ENCODE measurements at places on chromosomes 3 and 15.

GRCh38 chr3:143389388-143389787 lies 269.8 kb downstream of the CHST2 start:
- DNase-seq, result no peak

- DNase-seq, result no peak
Observed at GRCh38 chr3:190892395-190892902, 30.0 kb upstream of the GMNC start.

- no peak for DNase-seq
Observed at GRCh38 chr3:149752788-149753136, 473 bp upstream of the COMMD2 start.

DNA sequence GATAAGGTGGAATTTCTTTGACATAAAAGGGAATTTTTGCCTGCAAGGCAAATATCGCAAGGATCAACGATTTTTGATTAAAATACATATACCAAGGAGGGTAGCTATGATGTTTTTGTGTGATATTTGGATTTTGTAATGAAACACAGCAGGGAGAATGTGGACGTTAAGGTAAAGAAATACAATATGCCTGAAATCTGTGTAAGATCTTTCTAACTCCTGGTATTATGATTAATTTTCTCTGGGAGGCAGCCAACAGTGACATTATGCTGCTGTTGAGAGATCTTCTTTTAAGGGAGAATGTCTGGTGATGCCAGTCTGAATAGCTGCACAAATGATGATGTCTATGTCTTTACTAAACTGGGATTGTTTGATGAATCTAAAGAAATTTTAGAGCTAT lies 972.2 kb downstream of the SQOR start:
- no peak for DNase-seq

GRCh38 chr3:148816981-148817525 lies 10.6 kb upstream of the CPB1 start:
- no peak for DNase-seq

GRCh38 chr15:77656294-77656693 lies 23.6 kb upstream of the LINGO1 start:
- DNase-seq, result no peak

GRCh38 chr15:65695081-65695480 lies 73.3 kb downstream of the SLC24A1 start:
- no peak for DNase-seq

GRCh38 chr15:39552556-39552955 lies 28.3 kb upstream of the THBS1 start:
- no peak for DNase-seq

GRCh38 chr3:47017504-47018268 lies 38.2 kb downstream of the NBEAL2 start:
- no peak for DNase-seq

GRCh38 chr15:33730815-33731214 lies 237.5 kb upstream of the CHRM5 start:
- DNase-seq, result no peak

- DNase-seq, result no peak
Observed at GRCh38 chr15:79004336-79004735, 59.5 kb upstream of the CTSH start.

GRCh38 chr3:29283231-29284119 lies 2.6 kb downstream of the RBMS3 start:
- DNase-seq, result no peak

DNA sequence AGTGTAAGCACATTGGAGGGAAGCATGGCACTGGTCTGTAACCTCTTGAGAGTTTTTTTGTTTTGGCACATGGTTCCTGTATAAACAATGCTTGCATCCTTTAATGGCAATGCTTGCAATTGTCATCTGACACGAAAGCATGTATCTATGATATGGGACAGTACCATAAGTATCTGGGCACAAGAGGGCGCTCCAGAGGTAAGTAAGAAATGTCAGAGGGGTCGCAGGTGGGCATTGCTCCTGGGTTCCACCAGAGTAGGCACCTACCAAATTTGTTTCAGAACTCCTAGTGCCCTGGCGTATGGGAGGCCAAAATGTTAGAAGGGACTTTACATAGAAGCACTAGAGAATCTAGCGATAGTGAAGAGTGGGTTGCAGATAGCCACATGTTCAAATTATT lies 58.7 kb upstream of the BCHE start:
- DNase-seq, result peak; percentile 73

DNA sequence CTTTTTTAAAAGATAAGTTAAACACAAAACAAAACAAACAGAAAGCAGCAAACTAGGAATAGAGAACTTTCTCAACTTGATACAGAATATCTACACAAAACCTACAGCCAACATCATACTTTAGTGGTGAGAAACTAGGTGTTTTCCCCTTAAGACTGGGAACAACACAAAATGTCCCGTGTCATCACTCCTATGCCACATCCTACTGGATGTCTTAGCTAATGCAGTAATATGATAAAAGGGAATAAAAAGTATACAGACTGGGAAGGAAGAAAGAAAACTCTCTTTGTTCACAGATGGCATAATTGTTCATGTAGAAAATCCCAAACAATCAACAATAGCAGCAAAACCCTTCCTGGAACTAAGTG lies 45.9 kb downstream of the TMEM45A start:
- DNase-seq, result no peak

- DNase-seq, result peak; percentile 88
Observed at GRCh38 chr15:75204340-75205063, 2.8 kb downstream of the C15orf39 start.

- no peak for DNase-seq
Observed at GRCh38 chr3:49794431-49794830, 5.2 kb downstream of the CDHR4 start.

DNA sequence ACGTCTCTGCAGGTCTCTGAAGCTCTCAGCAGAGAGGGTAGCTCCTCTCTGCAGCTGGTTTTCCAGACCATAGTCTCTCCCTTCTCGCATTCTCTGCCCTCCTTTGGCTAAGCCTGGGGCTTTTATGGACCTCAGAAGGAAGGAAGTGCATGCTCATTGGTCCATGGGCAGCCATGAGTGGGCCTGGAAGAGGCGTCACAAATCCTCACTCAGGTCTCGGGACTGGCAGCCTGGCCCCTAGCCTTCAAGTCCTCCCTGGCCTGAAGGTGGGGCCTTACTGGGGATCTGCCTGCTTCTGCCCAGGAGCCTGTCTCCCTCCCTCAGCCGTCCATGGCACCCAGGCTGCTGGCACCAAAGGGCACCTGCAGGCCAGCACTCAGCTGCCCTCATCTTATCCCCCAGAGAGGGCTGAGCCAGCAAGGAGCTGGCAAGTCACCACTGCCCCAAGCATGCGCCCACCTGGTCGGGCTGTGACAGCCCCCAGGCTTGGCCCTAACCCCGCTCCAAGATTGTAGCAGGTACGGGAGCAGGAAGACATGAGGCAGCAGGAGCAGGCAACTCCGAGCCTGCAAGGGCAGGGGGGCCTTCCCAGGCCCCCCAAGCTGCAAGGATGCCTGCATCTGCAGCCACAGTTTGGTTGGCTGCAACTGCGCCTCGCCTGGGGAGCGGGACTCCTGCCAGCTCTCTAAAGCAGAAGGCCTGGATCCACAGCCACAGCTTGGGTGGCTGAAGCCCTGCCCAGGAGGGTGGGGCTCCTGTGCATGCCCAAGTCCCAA lies 37.4 kb downstream of the GHSR start:
- no peak for DNase-seq

- DNase-seq, result no peak
Observed at GRCh38 chr3:154786724-154787123, 293.4 kb upstream of the MME start.
